ENCODE measurements at places on chromosomes 11 and 22. TPM values are rescaled to one million over a fixed set of nuclear protein-coding genes. Genes with fewer than 3 reads are reported as not detected.

Gene OR8D1
- total RNA-seq: not detected

Gene WBP2NL
- 1.5 TPM for total RNA-seq

Gene RTN4R
- 3.1 TPM for total RNA-seq

Gene GAS2
- 1.1 TPM for total RNA-seq

Gene SEPTIN3
- total RNA-seq: 2.2 TPM

DNA sequence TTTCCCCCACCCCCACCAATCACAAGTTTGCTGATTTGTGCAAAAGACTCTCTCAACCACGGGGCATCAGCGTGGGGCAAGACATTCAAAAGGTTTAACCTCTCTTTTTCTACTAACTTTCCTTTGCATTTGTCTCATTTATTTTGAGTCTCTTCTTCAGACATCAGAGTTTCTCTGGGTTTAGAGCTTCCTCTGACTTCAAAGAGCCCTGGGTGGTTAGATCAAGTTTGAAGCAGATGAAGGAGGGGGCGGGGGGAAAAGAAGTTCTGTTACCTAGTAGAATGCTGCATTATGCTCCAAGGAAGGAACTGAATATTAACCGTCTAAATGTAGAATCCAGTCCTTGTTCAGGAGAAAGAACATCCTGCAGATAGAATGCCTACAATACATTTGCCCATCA is 24.5 kb downstream of the GAS2 start:
- no peak overlapping the region for H3K27ac ChIP-seq
- H3K4me3 ChIP-seq: no peak overlapping the region
- H3K36me3 ChIP-seq: no peaks in the 10 kb centered on the region
- H3K27me3 ChIP-seq: no peaks in the 10 kb centered on the region

DNA sequence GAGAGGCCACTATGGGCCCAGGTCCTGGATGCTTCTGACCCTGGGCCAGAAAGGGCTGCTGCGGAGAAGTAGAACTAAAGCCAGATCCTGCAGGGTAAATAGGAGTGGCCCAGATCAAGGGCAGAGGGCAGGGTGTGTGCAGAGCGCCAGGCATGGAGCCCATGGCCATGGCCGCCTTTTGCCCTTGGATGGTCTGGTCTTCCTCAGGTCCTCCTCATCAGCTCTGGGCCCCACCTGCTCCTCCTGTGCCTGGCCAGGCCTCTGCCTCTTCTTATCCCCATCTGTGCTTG is 277.6 kb downstream of the BRD1 start:
- DNase-seq: no peak
- peaks cover 17% of the 10 kb centered on the region for H3K36me3 ChIP-seq
- H3K4me3 ChIP-seq: no peak overlapping the region
- H3K27ac ChIP-seq: no peak overlapping the region
- H3K27me3 ChIP-seq: no peaks in the 10 kb centered on the region
- no peaks in the 10 kb centered on the region for H3K4me1 ChIP-seq

DNA sequence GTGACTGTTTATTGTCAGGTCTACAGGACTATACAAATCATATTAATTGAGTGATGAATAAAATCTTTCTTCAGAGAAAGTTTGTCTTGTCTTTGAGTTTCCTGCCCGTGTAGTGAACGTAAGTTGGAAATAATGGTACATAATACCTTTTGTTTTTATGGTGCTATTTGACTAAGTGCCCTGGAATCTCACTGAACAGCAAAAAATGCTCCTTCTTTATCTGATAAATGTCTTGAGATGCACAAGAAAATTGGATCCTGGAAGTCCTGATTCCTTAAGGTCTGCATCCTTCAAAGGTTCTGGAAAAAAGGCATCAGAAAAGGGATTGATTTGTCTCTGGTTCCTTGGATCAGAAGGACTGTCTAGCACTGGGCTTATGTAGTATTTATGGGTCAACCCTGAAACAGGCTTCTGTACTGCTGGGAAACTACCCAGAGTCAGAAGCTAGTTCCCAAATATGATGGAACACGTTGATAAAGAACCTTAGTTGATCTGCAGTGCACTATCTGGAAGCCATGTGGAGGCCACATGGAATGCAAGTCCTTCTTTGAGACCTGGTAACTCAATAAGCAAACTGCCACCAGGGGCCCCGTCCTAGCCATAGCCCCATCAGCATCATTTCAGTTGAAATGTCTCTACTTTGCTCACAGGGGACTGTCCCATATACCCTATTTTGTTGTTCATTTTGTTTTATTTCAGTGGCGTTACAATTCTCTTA is 100.6 kb upstream of the CD44 start:
- H3K4me3 ChIP-seq: no peak overlapping the region
- H3K27me3 ChIP-seq: peaks cover 1% of the 10 kb centered on the region
- H3K36me3 ChIP-seq: peaks cover 3% of the 10 kb centered on the region

DNA sequence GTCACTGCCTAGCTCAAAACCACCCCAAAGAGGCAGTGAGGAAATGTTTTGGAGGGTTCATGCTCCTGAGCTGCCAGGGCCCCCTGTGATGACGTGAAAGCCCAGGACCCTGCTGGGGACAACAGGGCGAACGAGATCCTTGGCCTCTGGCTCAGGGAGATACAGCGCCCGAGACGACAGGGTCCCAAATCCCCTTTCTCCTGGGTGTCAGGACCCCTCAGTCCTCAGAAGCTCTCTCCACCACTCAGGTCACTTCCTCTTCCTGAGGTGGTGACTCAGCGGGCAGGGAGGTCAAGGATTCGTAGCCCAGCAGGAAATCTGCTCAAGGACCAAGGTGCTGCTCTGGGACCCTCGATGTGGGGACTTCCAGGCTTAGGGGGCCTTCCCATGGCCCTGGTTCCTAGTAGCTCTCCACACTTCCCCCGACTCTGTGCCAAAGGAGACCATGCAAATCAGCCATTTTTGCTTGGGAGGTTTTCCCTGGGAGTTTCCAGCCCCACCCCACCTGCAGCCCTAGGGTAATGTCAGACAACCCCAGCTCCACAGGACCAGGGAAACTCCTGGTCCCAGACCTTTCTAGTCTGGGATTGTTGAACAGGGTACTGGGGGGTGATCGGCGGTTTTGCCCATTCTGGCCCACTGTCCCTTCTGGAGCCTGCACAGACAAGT is 12.8 kb downstream of the BCL9L start:
- peak; percentile 48 for DNase-seq
- H3K4me1 ChIP-seq: peaks cover 86% of the 10 kb centered on the region
- peak overlapping the region; percentile 100 for H3K27ac ChIP-seq
- peaks cover 8% of the 10 kb centered on the region for H3K36me3 ChIP-seq
- peak overlapping the region; percentile 75 for H3K4me3 ChIP-seq

- H3K27ac ChIP-seq: no peak overlapping the region
- peak overlapping the region; percentile 70 for H3K4me3 ChIP-seq
- peaks cover 2% of the 10 kb centered on the region for H3K27me3 ChIP-seq
- DNase-seq: no peak
- no peaks in the 10 kb centered on the region for H3K36me3 ChIP-seq
- peaks cover 10% of the 10 kb centered on the region for H3K4me1 ChIP-seq
Observed at GRCh38 chr22:50325444-50326224, 1.2 kb downstream of the DENND6B start.

GRCh38 chr22:36900225-36900624 is 13.2 kb upstream of the CSF2RB start:
- no peaks in the 10 kb centered on the region for H3K36me3 ChIP-seq
- H3K4me3 ChIP-seq: no peak overlapping the region
- H3K4me1 ChIP-seq: peaks cover 5% of the 10 kb centered on the region

DNA sequence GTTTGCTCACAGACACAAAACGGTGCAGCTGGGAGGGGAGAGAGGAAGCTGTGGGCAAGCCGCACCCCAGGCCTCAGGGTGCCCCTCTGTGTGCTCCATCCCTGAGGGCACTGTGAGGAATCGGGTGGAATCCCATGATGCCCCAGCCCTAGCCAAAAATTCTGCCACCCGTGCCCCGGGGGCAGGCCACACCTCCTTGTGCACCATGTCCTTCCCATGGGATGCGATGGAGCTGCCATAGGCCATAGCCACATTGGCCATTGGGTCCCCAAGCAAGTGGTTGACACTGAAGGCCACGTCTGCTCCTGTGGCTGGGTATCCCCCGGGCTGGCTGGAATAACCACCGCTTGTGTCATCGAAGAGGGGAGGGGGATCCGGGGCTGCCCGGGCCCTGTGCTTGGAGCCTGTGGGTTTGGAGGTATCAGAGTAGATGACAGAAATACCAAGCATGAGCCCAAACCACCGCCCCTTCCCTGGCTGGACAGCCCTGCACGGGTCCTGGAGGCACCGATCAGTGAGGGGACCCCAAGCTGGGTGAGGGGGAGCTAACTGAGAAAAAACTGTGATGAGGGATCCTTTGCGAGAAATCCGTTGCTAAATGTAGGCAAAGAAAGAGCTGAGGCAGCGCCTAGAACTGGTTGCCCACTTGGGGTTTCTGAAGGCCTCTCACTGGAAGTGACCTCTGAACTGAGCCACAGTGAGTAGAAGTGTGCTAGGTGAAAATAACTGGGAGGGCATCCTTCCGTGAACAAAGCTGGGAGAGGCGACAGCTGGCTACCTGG is 863 bp downstream of the YIF1A start:
- H3K27ac ChIP-seq: peak overlapping the region; percentile 74
- peak overlapping the region; percentile 87 for H3K4me3 ChIP-seq
- no peaks in the 10 kb centered on the region for H3K36me3 ChIP-seq
- peaks cover 6% of the 10 kb centered on the region for H3K27me3 ChIP-seq

DNA sequence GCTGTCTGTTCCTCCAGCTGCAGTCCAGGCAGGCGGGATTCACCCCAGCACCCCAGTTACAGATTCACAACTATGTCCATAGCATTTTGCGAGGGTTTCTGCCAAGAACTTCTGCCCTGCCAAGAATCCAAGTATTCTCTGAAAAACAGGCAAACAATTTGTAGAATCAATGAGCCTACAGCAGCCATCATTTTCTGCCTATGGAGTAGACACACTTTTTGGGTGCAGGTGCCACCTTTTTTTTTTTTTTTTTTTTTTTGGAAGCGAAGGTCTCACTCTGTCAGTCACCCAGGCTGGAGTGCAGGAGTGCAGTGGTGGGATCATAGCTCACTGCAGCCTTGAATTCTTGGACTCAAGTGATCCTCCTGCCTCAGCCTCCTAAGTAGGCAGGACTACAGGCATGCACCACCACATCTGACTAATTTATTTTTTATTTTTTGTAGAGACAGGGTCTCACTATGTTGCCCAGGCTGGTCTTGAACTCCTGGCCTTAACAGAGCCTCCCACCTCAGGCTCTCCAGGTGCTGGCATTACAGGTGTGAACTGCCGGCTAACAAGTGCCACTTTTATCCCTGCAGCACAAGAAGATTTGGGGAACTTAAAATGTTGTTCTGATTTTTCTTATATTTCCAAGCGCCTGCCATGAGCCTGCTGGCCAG is 195.1 kb downstream of the SNX19 start:
- H3K36me3 ChIP-seq: no peaks in the 10 kb centered on the region
- H3K27ac ChIP-seq: no peak overlapping the region
- H3K4me1 ChIP-seq: no peaks in the 10 kb centered on the region
- DNase-seq: no peak
- H3K27me3 ChIP-seq: peaks cover 3% of the 10 kb centered on the region

DNA sequence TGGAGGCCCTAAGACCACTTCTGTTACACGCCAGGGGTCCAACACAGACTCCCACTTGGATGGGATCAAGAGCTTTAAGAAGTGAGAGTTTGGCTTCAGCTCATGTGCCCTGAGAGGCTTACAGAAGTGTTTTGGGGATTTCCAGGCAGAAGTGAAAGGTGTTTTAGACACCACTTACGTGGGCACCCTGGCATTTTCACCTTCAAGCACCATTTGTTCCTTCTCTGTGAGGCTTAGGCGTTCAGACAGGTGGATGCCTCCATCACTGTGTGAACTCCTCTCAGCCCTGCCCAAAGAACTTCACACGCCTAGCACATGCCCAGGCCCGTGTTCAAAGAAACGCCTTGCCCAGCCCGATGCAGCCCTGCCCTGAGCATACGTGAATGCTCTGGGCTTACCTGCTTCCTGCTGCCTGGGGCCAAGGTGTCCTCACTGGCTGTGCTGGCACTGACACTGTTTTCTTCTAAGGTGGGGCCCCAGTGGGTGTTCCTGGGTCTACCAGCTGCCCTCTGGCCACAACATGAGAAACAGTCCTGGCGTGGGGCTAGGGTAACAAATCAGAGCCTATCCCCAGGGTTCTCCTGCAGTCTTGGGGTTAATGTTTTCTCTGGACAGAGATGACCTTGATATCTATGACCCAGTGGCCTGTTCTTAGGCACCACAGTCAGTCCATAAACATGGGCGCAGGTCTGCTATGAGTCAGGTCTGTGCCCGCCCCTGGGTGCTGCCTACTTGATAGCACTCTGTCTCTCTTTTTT is 34.0 kb downstream of the AMPD3 start:
- DNase-seq: no peak
- peaks cover 39% of the 10 kb centered on the region for H3K36me3 ChIP-seq
- H3K27me3 ChIP-seq: no peaks in the 10 kb centered on the region
- peaks cover 24% of the 10 kb centered on the region for H3K4me1 ChIP-seq
- H3K4me3 ChIP-seq: no peak overlapping the region

DNA sequence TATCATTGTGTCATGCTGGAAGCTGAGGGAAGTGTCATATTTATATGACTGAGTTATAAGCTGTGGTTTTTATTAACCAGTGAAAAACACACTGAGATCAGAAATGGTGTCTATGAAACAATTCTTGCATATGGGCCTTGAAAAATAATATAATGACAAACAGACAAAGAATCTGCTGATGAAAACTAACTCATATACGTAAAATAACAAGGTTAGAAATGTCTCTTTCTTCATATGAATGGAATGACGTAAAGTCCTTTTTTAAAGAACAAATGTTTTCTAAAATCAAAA is 48.8 kb upstream of the PHF21B start:
- no peak overlapping the region for H3K27ac ChIP-seq
- H3K27me3 ChIP-seq: peaks cover 15% of the 10 kb centered on the region
- peaks cover 7% of the 10 kb centered on the region for H3K4me1 ChIP-seq
- no peak overlapping the region for H3K4me3 ChIP-seq
- no peak for DNase-seq

DNA sequence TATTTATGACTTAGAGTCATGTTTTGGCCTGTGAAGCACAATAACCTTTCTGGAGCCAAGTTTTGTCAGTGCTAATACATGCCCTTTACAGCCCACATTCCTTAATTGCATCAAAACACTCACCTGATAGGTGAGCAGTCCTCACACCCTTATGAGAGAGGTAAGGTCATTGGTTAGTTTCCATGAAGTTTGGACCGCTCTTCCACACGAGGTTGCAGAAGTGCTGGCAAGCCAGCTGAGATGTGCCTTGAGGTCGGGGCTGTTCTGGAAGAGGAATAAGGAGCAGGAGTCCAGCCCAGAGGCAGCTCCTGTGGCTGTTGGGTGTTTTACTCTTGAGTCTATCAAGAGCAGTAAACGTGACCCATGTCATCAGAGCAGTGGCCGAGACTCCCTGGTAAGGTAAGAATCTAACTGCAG is 76.3 kb downstream of the CYB5R2 start:
- peaks cover 15% of the 10 kb centered on the region for H3K4me1 ChIP-seq
- no peak overlapping the region for H3K27ac ChIP-seq
- no peak overlapping the region for H3K4me3 ChIP-seq

DNA sequence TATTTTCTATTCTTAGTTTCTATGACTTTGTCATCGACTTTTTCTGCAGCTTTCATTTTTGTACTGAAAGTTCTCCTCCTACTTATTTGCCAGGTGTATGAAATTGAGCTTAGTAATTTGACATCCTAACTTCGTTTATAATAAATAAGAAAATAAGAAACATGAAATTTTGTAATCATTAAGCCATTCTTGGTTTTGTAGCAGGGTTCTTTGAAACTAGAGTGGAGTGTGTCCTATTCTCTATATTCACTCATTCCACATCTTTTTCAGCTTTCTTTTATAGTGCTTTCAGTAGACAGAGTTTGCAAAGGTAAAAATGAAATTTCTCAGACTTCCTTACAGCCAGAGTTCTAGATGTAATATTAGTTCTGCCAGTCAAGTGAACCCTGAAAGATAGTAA is 47.8 kb downstream of the FANCF start:
- H3K4me3 ChIP-seq: no peak overlapping the region
- no peaks in the 10 kb centered on the region for H3K27me3 ChIP-seq
- DNase-seq: no peak

GRCh38 chr11:84564180-84564866 is 1062.8 kb downstream of the DLG2 start:
- no peaks in the 10 kb centered on the region for H3K36me3 ChIP-seq
- peak; percentile 14 for DNase-seq
- H3K27ac ChIP-seq: no peak overlapping the region
- H3K4me3 ChIP-seq: no peak overlapping the region
- H3K4me1 ChIP-seq: no peaks in the 10 kb centered on the region
- no peaks in the 10 kb centered on the region for H3K27me3 ChIP-seq
